ENCODE measurements at places on chromosomes 12 and 14.
A peak's percentile ranks its signal among the peaks of the same experiment; 100 is the strongest.

GRCh38 chr12:104410326-104410725 is 46.4 kb upstream of the CHST11 start:
- DNase-seq = no peak
- no peaks in the 10 kb centered on the region for H3K36me3 ChIP-seq
- no peaks in the 10 kb centered on the region for H3K27me3 ChIP-seq
- H3K27ac ChIP-seq = no peak overlapping the region
- no peak overlapping the region for H3K4me3 ChIP-seq

DNA sequence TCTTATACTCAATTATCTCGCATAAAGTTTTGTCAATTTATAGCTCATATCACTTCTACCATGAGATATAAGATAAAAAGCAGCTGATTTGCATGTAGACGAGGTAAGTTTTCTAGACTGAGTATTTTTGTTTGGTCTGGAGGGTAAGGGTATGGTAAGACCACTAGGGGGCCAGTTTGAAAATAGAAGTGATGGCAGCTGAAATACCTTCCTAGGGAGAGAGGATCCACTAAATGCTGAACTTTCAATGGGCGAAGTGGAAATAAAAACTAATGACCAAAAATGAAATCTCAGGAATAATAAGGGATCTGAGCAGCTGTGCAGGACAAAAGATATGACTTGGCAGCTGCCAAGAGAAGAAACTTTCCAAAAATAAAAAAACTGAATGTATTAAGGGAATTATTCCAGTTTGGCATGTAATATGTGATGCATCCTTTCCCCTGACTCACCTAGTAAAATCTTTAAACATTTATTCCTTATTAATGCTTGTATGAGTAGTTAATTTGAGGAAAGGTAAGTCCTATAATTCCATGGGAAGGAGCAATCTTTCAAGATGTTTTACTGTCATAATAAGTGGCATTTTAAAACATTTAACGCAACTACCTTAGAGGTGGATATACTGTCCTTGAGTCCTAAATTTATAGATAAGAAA is 754.5 kb downstream of the C12orf50 start:
- H3K27me3 ChIP-seq = no peaks in the 10 kb centered on the region
- H3K27ac ChIP-seq = no peak overlapping the region
- DNase-seq = no peak

DNA sequence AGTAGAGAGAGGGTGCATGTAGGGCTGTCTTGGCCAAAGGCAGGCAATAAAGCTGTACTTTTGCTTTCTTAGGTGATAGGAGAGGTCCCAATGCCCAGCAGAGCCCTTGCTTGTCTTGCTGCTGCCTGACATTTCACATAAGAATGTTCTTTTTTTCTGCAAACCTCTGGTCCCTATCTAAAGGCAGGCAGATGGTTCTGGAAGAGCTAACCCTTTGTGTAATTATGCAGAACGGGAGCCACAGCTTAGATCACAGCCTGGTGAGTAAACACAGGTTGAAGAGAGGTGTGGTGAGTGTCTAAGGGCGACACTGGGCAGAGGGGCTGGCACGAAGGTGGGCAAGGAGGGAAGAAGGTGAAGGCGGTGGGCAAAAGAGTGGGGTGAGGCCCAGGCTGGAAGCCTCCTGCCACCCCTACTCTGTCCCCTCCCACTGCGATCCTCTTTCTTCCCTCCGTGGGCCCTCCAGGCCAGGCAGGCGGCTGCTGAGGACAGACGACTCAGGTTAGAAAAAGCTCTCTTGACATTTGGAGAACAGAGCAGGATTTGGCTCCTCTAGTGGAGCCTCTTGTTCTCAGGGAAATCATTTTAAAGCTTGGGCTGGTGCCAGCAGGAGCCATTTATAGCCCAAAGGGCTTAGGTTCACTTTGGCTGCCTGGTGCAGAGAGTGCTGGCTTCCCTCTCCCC is 42.8 kb downstream of the PRMT8 start:
- H3K4me1 ChIP-seq = peaks cover 4% of the 10 kb centered on the region
- peak overlapping the region; percentile 57 for H3K27ac ChIP-seq

GRCh38 chr12:52495389-52495788 is 2.3 kb upstream of the KRT6A start:
- no peaks in the 10 kb centered on the region for H3K36me3 ChIP-seq
- peaks cover 11% of the 10 kb centered on the region for H3K4me1 ChIP-seq
- H3K27ac ChIP-seq = no peak overlapping the region
- no peak for DNase-seq

- peaks cover 10% of the 10 kb centered on the region for H3K4me1 ChIP-seq
- no peak for DNase-seq
- H3K4me3 ChIP-seq = no peak overlapping the region
These were observed 65.2 kb downstream of the NINJ2 start for GRCh38 chr12:597926-598568.

DNA sequence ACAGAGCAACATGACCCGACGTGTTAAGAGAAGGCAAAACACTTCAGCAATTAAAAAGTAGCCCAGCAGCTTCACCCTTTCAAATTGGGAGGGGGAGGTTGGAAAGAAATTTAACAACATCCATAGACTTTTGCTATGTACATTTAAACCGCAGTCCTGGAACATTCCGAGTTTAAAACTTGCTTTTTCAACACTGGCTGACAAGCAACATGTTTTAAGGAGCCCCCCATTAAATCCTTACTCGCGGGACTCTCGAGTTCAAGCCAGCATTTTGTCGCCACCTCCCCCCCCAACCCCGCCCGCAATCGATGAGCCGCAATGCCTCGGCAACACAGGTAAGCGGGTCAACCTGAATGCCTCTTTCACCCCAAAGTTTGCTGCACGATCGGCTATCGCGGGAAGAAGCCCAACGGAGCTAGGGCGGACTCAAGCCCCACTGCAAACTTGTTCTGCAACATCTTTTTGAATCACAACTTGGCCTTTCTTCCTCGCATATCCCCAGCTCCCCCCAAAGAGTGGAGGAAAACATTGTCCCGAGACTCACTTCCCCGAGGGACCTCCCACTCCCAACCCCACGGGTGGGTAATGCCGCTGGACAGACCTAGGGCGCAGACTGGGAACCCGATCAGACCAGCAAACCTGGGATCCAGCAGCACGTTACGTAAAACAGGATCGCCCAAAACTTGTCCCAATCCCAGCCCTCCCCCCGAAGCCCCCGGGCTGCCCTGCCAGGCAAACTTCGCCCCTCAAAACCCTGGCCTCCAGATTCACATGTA is 777 bp downstream of the ZFP36L1 start:
- peak; percentile 54 for DNase-seq
- H3K27ac ChIP-seq = peak overlapping the region; percentile 99
- H3K4me3 ChIP-seq = peak overlapping the region; percentile 94
- H3K36me3 ChIP-seq = peaks cover 8% of the 10 kb centered on the region
- H3K27me3 ChIP-seq = no peaks in the 10 kb centered on the region
- peaks cover 19% of the 10 kb centered on the region for H3K4me1 ChIP-seq

- no peaks in the 10 kb centered on the region for H3K36me3 ChIP-seq
- H3K27me3 ChIP-seq = no peaks in the 10 kb centered on the region
- peak overlapping the region; percentile 80 for H3K27ac ChIP-seq
- DNase-seq = no peak
- peaks cover 23% of the 10 kb centered on the region for H3K4me1 ChIP-seq
- H3K4me3 ChIP-seq = no peak overlapping the region
These were observed 40.6 kb downstream of the MOK start for GRCh38 chr14:102264355-102264754.
